ENCODE measurements at places on chromosomes 12 and 14.

GRCh38 chr14:96016501-96017160, 22.5 kb upstream of the C14orf132 start:
- DNase-seq: peak; percentile 83

DNA sequence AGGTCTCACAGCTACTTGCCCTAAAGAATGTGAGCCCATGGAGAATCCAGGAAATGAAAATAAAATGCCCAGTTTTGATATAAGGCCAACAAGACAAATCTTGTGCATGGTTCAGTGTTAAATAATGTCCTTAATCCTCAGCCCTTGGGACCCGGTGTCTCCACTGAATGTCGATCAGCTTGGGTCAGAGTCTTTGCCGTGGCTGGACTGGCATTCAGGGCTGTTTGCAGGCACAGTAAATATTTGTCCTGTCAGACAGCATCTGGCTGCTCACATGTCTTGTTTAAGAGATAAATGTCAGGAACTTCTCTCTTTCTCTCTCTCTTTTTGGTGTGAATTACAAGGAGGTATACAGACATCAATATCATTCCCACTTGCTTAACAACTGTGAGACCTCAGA, 452.5 kb downstream of the FUT8 start:
- DNase-seq: no peak

GRCh38 chr12:22101749-22102243, 55.8 kb downstream of the CMAS start:
- no peak for DNase-seq

- no peak for DNase-seq
These were observed 54.9 kb downstream of the ZNF664 start for GRCh38 chr12:124027753-124028554.

GRCh38 chr12:50192908-50193307, 25.7 kb upstream of the CERS5 start:
- DNase-seq: no peak

GRCh38 chr12:86663173-86663572, 407.0 kb upstream of the MGAT4C start:
- DNase-seq: no peak

DNA sequence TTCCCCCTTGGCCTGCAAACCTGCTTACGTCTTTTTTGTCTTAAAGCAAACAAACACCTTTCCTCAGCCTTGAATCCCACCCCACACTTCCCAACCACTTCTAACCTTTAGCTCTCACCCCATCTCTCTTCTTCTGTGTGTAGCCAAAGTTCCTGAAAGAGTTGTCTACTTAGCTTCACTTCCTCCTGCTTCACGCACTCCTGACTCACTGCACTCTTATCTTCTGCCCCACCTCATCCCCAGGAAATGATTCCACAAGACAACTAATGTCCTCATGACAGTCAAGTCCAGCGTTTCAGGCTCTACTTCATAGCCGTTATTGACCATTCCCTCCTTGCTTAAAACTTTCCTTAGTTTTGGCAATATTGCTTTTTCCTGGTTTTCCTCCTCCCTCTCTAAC, 22.4 kb downstream of the EIF2B2 start:
- DNase-seq: no peak

DNA sequence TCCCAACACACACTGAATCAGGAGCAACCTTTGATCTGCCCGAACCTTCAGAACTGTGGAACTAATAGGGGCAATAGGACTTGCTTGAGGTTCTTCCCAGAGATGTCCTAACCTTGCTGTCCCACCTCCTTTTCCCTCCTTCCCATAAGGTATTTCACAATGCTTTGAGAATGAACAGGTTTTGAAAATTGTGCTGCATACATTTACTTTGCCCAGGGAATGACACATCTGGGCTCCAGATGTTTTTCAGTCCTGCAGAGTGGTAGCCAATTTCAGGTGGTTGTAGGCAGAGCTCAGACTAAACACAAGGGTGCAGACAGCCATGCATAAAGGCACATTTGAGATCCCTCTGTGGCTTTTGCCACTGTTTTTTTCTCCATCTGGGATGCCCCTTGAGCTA, 206.7 kb upstream of the PWP1 start:
- DNase-seq: no peak

- DNase-seq: no peak
These were observed 40.7 kb downstream of the BCL11B start for GRCh38 chr14:99231161-99231849.
